ENCODE measurements at places on chromosomes 16 and 17.

- DNase-seq, result no peak
These were observed 14.3 kb downstream of the SLC16A3 start for GRCh38 chr17:82242977-82243647.

- no peak for DNase-seq
These were observed 1.4 kb downstream of the NTN3 start for GRCh38 chr16:2472488-2472864.

- DNase-seq, result no peak
These were observed 41.3 kb downstream of the GRIN2C start for GRCh38 chr17:74818291-74818938.

- DNase-seq, result no peak
These were observed 19.2 kb downstream of the SLC16A3 start for GRCh38 chr17:82247856-82248671.

GRCh38 chr17:41652461-41652970 is 28.1 kb upstream of the KRT17 start:
- DNase-seq, result no peak

DNA sequence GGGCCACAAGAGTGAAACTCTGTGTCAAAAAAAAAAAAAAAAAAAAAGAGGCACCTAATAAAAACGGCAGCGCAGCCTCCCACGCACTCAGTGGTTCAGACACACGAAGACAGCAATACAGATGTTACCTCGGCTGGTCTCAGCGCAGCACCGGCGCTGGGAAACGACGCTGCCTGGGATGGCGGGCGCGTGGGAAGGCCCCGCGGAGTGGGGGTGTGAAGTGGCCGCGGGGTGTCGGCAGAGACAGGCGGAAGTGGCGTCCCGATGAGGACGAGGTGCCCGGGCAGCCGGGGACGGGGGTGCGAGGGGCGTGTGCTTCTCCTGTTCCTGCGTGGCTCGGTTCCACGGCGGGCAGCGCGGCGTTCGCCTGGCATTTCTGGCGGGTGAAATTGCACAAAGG is 179.4 kb downstream of the BANP start:
- DNase-seq, result no peak

DNA sequence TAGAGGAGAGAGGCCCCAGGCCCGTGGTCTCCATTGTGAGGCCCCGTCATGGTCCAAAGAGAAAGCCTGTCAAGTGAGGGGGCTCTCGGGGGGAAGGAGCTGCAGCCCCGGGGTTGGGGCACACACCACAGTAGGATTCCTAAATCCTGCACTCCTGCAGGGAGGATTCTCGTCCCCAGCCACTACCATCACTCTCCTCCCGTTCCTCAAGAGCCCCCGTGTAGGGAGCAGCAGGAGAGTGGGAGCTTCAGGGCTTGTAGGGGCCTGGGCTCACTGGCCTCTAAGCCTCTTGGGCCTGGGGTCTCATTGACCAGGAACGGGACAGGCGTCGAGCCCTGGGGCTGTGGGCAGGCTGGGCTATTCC is 821 bp downstream of the C16orf86 start:
- DNase-seq, result no peak

- DNase-seq, result no peak
These were observed 20.5 kb downstream of the C1QTNF1 start for GRCh38 chr17:79044462-79044861.

DNA sequence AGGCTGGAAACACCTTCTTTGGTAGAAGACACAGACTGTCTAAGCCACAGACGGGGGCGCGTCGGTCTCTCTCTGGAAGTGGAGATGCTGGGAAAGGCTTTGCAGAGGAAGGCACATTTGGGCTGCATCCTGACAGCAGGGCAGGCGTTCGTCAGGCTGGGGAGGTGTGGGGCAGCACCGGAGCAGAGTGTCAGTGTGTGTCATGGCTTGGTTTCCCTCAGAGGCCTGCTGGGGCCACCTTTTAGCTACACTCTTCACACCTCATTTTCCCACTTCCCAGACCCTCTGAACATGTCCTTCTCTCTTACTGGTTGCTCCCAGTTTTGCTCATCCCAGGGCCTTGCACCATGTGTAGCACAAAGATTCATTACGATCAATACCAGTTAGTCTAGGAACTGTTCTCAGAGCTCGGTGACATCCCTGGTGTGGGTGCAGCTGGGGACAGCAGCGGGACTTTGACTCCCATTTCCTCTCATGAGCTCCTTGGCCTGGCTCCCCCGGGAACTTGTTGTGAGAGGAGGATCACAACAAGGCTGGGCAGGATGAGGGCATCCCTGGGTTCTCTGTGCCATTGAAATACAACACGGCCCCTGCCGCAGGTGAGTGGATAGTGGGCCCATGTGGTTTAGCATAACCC is 33.1 kb downstream of the SMARCE1 start:
- DNase-seq, result no peak

DNA sequence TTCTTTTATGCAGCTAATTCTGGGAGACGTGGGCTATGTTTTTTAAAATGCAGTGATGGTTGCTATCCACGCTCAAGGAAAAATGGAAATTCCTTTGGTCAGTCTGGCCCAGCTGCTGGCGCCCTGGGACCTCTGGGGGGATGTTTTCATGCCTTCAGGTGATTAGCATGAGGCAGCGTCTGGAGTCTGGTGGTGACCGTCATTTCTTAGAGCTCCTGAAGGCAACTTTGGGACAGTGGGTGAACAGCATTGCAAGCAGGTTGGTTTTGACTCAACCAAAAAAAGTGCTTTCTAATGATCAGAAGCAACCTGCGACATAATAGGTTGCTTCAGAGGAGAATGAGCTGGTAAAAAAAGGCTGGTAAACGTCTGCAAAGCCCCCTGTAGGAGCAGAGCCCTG is 82.3 kb downstream of the RPA1 start:
- DNase-seq, result no peak

- DNase-seq, result no peak
These were observed 494.6 kb downstream of the CDH11 start for GRCh38 chr16:64627288-64627687.
